ENCODE measurements at places on chromosomes 1 and 21.

DNA sequence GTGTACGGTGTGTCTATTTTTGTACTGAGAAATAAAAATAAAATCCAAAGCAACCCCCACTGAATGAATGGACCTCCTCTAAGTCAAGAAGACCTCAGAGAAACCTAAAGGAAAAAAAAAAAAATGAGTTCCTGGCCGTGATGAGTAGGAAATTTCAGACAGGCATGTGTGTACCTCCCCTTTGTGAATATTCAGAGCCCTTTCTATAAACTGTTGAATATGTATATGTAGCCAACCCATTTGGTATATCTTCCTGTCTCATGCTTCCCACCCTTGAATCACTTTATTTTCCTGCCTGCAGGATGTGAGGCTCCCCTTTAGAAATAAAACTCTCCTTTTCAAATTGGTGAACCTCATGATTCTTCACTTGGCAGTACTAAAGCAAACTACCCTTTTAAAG is 887.8 kb upstream of the NCAM2 start:
- DNase-seq = no peak

GRCh38 chr1:150688763-150689162 is 8.2 kb downstream of the GOLPH3L start:
- DNase-seq = no peak

DNA sequence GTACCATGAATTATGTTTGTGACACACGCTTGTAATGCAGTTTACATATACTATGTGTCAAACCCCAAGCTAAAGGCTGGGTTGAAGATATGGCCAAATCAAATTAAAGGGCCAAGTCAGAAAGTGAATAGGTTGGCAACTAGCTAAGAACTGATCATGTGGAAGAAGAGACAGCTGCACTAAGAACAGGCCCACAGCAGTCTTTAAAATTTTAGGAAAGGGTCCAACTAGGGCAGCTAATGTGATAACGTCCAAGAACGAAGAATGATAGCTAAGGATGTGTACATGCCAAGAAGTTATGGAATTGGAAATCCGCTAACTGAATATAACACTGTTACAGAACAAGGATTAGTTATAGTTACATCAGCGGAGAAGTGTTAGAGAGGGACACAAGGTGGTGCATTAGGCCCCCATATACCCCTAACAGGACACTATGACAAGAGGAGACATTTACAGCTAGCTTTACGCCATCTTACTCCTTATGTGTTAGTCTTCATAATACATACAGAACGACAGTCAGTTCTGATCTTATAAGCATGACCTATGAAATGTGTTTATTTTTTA is 6.5 kb upstream of the RNF2 start:
- DNase-seq = no peak

DNA sequence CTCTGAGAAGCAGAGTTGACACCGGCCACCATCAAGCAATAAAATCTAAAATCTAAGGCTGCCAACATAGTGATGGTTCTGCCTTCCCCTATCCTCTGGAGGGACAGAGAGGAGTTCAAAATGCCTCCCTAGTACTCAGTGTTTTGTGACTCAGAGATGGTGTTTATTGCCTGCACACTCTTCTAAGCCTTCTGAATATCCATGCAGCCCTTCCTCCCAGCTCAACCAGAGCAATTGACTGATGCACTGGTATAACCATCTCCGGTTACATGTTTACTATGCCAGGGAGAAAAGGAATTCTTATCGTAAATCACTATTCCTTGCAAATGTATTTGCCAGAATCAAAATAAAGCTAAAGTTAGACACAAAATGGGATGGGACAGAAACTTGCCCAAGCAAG is 132.9 kb upstream of the RAB4A start:
- DNase-seq = no peak

DNA sequence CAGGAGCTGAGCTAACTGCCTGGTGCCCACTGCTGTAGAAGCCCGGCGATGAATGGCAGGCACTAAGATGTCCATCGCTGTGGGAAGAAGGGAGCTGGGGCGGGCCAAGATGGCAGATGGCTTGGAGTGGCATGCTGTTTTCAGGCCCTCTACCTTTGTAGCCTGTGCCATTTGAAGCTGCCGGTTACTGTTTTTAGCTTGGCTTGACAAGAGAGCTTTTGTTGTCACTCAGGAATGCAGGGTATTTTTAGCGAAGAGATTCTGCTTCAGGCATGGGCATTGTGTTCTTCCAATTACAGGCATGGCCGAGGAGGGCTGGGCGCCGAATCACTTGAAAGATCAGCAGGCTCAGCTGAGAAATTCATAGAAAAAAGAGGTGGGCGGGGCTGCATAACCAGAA is 348.7 kb downstream of the RPS6KC1 start:
- DNase-seq = no peak

- DNase-seq = no peak
Observed at GRCh38 chr1:62912028-62912638, 128.2 kb downstream of the ATG4C start.

DNA sequence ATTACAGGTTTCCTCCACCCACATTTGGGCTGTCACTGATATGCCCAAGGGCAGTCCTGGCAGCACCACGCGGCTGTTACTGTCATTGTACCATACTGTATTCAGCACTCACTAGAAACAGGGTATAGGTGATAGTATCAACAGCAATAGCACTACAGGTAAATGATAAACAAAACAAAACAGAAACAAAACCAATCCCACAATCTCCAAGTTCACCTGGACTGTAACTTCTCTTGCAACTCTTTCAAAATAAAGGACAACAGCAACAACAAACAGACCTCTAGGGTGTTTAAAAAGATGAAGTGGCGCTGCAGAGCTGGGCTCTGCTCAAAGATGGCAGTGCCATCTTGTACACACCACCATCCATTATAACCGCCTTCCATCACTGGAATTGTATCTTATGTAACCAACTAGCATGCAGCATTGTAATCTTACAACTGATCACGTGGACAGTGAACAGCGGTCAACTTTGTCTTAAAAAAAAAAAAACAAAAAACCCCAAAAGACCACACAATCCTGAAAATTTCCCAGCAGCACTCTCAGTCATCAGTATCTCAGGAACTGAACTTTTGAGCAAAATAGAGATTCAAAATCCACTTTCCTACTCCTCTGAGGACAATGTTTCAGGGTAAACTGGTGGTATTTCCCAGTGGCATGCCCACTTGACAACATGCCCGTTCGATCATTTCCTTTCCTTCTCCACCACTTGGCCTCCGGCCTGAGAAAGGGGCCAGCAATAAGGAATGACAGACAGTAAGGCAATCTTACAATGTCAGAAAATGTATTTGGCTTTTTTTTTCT is 3.8 kb downstream of the IRF2BP2 start:
- peak; percentile 57 for DNase-seq

DNA sequence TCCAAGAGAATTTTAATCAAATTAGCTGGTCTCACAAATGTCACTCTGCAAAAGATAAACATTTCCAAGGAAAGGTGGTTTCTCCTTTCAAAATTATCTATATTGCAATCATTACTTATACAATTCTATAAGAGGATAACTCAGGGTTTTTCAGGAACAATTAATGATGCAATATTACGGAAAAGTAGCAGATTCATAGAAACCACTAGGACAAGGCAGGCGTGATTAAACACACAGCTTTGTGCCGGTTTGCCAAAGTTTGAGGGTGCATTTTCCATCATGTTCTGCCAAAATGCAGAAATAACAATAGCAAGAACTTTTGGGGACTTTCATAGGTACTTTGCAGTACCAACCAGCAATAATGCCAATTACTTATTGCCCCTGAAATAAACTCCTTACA is 605 bp downstream of the TNFRSF9 start:
- no peak for DNase-seq

DNA sequence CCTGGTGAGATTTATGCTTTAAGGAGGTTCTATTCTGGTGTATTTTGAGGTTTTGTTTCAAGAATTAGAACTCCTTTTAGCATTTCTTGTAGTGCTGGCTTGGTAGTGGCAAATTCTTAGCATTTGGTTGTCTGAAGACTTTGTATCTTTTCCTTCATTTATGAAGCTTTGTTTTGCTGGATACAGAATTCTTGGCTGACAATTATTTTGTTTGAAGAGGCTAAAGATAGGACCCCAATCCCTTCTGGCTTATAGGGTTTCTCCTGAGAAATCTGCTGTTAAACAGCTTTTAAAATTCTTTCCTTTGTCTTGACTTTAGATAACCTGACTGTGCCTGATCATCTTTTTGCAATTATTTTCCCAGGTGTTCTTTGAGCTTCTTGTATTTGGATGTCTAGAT is 58.6 kb downstream of the GPR137B start:
- DNase-seq = no peak
